Testis (tissue), 5 donors: ENCODE measurements at places on chromosomes 11 and 22. TPM values are rescaled to one million over a fixed set of nuclear protein-coding genes. Genes with fewer than 3 reads are reported as not detected.

SAA4 gene
- total RNA-seq, result not detected

DNA sequence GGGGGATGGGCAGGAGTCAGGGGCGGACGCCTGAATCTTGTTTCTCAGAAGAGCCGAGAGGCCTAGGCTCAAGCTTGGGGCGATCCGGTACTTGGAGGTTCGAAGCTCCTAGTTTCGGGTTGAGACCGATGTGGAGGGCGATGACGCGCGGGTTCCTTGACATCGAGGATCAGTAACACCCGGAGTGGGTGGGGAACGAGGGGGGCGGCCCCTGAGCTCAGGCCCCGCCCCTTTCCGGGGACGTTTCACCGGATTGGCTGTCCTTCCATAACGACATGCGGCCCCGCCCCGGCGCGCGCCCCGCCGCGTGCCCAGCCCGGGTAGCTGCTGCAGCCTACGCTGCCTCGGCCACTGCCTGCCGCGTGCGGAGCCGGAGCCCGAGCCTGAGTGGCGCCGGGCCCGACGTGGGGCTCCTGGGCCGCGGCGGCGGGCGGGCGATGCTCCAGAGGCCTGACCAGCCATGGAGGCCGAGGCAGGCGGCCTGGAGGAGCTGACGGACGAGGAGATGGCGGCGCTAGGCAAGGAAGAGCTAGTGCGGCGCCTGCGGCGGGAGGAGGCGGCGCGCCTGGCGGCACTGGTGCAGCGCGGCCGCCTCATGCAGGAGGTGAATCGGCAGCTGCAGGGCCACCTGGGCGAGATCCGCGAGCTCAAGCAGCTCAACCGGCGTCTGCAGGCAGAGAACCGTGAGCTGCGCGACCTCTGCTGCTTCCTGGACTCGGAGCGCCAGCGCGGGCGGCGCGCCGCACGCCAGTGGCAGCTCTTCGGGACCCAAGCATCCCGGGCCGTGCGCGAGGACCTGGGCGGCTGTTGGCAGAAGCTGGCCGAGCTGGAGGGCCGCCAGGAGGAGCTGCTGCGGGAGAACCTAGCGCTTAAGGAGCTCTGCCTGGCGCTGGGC lies at the start of gene CCDC85B:
Gene CCDC85B (plus strand): TSS at position 350 of the 895 bp plus-strand sequence. CDS start 111 bp downstream, at position 461.
- DNase-seq, result peak; percentile 99

DNA sequence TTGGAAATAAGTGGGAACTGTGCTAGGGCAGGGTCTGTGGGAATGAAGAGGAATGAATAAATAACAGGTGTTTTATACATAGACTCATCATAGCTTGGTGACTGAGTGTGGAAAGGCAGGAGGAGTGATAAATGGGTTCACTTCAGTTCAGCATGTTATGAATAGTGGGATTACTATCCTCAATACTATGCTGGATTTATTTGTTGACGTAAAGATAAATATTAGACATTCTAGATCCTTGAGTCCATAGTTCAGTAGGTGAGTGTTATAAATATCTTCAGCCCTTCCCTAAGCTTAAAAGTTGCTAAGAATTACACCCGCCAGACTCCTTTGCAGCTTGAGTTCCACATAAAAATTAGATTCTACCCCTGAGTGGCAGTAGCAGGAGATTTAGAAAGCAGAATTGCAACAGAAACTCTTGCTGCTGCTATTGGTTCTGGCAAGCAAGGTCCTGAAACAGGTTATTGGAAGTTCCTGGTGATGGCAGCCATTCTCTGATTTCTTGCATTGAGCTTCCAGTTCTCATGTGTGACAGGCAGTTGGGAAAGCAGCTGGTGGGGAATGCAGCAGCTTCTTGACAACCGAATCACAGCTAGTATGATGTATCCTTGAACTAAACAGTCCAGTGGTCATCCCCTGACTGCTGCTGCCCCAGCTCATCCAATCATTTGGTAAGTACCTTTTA lies 1558.9 kb downstream of the FAM181B start:
- no peak for DNase-seq

DNA sequence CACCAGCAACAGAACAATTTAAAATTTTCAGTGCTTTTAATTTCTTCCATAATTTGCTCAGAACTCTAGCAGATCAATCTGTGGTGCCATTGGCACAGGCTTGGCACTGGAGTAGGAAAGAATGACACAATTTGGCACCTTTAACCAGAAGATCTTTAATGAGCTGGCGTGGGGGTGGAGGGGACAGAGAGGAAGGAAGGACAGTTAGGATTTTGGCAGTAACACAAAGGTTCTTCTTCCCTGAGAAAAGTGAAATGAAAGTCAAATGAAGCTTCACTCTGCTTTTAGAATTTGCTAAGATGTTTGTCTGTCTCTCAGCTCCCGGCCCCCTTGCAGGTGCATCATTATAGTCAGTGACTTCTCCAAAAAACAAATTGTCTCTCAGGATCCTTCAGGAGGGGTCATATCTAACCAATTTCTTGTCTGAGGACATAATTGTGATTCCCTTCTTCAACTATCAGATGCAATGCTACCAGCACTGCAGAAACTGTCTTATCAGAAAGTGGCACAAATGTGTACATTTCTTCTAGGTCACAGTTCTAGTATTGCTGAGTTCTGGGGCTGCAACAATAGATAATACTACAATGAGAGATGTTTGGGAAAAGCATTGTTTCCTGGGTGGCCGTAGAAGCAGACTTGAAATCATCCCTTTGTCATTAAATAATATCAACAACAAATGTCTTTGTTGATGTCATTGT lies 66.8 kb downstream of the CSTPP1 start:
- no peak for DNase-seq

- no peak for DNase-seq
These were observed 97.2 kb downstream of the TRAF6 start for GRCh38 chr11:36412781-36413383.

- DNase-seq, result no peak
These were observed 23.2 kb downstream of the RTN4R start for GRCh38 chr22:20244691-20245576.

GRCh38 chr11:76903325-76903724 lies 42.6 kb downstream of the ACER3 start:
- no peak for DNase-seq
